Stimulated activated CD8-positive, alpha-beta memory T cell treated with anti-CD3 and anti-CD28 coated beads, Interleukin-2, amount 100 ng/mL, for 1 hour (primary cell): ENCODE measurements at places on chromosomes 2 and 18.

GRCh38 chr2:173307293-173307692 is 47.4 kb upstream of the CDCA7 start:
- DNase-seq: no peak

DNA sequence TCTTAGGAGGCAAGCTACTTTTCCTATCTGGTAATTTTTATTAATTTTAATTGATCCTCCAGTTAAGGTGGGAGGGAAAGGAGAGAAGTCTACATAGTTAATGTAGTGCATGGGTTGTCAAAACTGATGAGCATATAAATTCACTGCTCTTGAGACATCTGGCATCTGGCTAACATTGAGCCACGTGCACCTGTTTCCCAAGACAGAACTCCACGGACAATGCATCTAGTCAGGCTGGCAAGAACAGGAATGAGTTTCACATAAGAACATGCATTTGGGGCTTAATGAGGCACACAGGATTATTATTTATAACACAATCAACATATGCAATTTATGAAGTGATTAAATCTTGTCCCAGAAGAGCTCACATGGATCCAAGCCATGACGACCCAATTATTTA is 16.2 kb upstream of the RAB1A start:
- no peak for DNase-seq

- DNase-seq: no peak
Measured at GRCh38 chr2:144268036-144268678, 251.8 kb downstream of the ZEB2 start.

GRCh38 chr2:104850361-104851290 is 3.3 kb upstream of the POU3F3 start:
- DNase-seq: no peak

GRCh38 chr2:189379731-189380261 is 61.5 kb upstream of the WDR75 start:
- DNase-seq: no peak

- no peak for DNase-seq
Measured at GRCh38 chr18:35553300-35553699, 28.2 kb upstream of the GALNT1 start.

- DNase-seq: no peak
Measured at GRCh38 chr18:67517444-67517765, 885 bp upstream of the DSEL start.

DNA sequence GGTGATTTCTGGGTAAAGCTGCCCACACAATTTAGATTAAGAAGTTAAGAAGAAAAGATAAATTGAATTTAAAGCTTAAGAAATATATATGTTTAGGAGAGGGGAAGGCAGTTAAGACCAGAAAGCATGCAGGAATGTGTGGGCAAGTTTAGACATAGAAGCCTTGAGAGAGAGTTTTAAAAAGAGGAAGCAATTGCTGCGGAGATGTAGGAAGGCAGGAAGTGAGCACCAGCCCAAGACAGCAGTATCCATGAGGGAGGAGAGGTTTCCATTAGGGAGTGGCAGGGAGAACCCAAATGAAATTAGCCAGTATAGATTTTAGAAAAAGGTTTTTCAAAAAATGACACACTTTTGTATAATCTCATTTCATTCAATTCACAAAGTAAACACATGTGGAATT is 24.3 kb downstream of the DSC2 start:
- DNase-seq: no peak
